ENCODE measurements at places on chromosomes 7 and 10.

GRCh38 chr7:158771213-158771834 lies 58.0 kb downstream of the ESYT2 start:
- DNase-seq, result no peak

DNA sequence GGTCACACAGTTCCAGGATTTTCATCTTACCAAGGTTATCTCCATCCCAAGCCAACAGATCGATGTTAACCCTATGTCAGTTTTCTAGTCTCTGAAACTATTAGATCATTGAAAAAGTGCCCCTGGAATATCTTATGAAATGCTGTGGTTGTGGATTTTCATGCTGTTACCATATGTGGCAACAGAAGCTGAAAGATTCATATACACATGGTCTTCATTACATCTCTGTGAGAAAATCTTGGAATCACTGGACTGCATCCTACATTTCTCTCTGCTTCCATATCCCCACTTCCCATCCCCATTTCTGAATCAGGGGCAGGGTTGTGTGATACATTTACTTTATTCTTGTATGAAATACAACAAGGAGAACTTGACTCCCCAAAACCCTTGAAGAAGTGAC lies 146.1 kb downstream of the SLC16A9 start:
- no peak for DNase-seq

DNA sequence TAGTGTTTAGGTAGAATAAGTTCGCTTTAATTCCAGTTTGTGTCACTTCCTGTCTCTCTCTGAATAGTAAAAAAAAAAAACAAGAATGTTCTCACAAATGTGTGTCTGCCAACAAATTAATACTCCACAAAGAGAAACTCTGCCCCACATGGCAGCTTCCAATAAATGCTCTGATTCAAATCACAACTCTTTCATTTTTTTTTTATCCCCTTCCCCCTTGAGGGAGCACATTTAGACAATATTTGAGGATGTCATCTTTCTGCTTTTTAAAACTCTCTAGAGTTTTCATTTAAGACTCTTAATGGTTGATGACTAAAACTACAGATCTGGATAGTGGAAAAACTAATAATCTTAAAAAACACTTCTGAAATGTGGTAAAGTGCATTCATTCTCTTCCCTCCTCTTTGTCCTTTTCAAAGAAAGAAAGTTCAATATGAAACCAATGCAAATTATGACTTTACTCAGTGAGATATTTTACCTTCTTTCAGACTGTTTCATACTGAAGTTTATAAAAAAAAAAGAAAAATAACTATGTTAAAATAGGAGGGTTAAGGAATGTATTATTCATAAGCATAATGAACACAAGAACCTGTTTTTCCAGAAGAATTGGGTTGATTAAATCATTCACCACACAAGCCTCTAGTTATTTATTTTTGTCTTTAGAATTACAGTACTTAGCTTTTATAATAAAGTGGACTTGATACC lies 42.3 kb downstream of the ARID5B start:
- DNase-seq, result no peak

- DNase-seq, result no peak
Observed at GRCh38 chr7:156819733-156820295, 73.2 kb downstream of the LMBR1 start.

DNA sequence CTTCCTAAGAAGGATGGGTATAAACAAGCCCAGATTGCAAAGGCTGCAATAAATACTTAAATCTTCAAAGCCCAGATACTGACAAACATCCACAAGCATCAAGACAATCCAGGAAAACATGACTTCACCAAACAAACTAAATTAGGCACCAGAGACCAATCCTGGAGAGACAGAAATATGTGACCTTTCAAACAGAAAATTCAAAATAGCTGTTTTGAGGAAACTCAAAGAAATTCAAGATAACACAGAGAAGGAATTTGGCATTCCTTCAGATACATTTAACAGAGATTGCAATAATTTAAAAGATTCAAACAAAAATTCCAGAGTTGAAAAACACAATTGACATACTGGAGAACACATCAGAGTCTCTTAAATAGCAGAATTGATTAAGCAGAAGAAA lies 23.0 kb downstream of the GSDME start:
- DNase-seq, result no peak

DNA sequence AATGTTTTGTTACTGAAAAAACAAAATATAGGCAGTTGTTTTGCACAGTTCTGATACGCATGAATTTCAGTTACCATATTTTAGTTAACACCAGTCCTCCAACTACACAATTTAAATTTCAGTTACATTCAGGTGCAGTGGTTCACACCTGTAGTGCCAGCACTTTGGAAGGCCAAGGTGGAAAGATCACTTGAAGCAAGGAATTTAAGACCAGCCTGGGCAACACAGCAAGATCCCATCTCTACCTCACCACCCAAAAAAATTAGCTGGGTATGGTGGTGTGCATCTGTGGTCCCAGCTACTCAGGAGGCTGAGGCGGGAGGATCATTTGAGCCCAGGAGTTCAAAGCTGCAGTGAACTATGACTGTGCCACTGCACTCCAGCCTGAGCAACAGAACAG lies 45.3 kb downstream of the ABI1 start:
- DNase-seq, result no peak

DNA sequence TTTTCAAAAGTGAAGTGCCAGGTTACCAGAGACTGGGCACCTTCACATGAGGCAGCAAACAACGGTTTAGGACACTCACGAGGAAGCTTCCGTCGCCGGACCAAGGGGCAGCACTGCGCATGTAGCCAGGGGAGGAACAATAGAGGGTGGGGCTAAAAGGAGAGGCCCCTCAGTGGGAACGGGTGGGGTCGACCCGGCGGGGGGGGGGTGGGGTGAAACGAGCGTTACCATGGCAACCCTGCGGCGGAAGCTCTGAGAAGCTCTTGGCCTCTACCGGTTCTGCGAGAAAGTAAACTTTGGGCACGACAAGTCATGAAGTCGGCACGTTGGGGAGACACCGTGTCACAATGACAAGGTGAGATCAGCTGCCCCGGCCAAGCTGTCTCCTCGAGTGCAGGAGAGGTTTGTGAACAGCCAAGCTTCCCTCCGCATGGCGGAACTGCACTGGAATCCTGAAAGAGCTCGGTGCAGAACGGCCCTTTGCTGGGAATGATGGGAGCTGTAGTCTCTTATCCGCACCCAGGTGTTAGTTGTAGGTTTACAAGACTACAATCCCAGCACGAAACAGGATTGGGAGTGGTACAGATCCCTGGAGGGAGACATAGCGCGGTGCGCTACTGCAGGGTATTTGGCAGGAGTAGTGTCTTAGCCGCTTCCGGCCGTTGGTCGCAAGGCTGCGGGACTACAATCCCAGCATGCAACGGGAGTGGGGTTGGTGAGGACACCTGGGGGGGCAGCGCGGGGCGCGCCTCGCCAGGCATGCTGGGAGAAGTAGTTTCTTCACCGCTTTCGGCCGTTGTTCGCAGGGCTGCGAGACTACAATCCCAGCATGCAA lies 72.8 kb upstream of the ZNF722 start:
- peak; percentile 94 for DNase-seq

- DNase-seq, result no peak
Observed at GRCh38 chr7:53358269-53358668, 322.8 kb downstream of the POM121L12 start.

DNA sequence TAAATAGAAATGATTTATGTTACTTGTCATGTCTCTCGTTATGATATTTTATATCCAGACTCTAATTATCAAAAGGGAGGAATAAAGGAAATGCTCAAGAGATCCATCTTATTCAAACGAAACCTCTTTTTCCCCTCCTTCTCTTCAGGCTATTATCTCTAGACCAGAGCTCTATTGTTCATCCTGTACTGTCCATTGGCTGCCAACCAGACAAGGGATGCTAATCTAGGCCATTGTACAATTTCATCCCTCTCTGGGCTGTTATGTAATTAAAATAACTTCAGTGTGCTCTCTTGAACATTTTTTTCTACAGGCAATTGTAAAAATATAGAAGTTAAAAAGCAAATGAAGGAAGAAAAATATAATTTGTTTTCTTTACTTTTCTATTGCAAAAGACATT lies 220.4 kb downstream of the HDAC9 start:
- DNase-seq, result no peak
